ENCODE measurements at places on chromosomes 6 and 20.

- no peak for DNase-seq
Measured at GRCh38 chr6:116545651-116546050, at the start of gene TRAPPC3L. Gene TRAPPC3L (minus strand): TSS chr6:116545684. CDS start chr6:116545514, 170 bp downstream.

- DNase-seq: no peak
Measured at GRCh38 chr6:8029243-8029870, 34.8 kb downstream of the BLOC1S5 start.

- DNase-seq: no peak
Measured at GRCh38 chr6:168660400-168660945, 219.5 kb downstream of the SMOC2 start.

DNA sequence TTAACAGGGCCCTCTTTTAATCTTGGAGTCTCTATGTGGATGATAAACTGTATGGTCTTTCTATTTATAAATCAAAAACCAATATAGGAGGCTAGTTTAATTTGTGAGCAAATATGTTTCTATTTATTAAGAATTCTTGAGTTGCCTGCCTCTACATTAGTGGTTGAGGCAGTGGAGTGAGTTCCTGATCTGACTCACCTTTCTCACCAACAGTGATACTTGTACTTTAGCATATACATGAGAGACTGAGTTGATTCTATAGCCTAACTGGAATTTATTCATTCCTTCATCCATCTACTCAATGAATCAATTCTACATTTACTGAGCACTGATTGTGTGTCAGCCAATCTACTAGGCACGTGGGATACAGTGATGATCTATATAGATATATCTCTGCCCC, 126.9 kb downstream of the TRMT11 start:
- DNase-seq: peak; percentile 19

DNA sequence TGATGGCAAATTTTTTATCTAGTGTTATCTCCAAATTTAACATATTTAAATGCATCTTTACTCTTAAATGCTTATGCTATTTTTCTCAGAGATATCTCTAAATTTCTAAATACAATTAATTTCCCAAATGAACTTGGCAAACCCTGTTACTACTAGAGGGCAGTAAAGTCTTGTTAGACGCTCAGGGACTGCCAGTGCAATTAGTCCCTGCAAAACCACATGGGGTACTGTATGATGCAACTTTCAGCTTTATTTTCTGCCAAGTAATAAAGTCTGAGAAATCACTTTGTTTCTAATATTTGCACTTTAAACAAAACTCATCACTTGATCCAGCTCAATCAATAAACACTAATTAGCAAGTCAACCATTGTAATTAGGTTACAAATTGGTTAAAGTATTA, 76.0 kb upstream of the ADGRB3 start:
- no peak for DNase-seq

GRCh38 chr6:36605560-36606391, 11.6 kb downstream of the SRSF3 start:
- no peak for DNase-seq

DNA sequence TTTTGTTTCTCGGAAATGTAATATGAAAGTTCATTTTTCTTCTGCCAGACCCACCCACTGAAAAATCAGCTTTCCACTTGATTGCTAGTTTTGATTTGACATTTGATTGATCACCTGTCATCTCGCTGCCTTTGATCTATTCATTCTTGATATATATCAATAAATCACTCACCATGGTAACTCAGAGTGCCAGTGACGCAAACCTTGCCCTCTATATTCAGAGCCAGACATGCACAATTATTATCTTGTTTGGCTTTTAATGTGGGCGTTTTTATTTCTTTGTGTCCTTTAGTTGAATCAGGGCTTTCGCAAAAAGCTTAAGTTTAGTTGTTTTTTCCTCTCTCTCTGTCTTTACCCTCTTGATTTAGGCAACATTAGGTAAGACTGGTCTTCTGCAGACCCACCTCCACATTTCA, 2.0 kb downstream of the TSHZ2 start:
- peak; percentile 79 for DNase-seq

DNA sequence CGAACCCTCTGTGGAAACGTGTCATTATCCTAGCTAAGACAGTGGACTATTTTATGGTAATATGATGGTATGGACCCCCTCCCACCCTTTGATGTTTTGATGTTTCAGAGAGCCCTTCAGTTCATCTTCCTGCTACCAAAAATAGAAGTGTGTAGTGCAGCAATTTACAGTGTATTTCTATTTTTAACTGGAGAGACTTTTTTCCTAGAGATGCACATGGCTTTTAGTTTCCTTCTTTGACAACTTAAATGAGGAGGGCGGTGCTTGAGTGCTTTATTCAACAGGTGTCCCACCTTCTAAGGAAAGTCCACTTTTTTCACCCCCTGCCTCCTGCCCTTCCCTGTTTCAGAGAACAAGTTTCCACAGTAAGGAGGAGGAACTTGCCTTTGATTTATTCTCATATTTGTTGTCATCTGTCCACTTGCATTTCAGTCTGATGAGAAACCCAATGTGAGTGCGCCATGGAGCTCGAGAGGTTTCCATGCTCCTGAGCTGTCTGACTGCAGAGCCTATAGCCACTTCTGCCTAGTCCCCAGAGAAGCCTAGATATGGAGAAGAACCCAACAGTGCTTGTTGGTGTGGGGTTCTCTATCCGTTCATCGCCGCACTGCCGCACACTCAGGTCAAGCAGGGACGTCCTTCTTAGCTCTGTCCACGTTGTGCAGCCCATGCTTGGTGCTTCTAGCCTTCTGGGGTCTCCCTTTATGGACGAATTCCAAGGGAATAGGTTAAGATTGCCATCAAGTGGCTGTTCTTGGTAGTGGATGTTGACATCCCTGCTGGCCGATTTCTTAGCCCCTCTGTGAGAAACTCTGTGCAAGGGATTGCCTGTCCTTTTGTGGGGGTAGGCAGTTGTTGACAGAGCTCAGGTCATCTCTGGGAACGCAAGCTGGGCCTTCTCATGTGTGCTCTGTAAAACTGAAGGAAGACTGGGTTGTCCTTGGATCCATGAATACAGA, 144.2 kb downstream of the JARID2 start:
- DNase-seq: no peak

DNA sequence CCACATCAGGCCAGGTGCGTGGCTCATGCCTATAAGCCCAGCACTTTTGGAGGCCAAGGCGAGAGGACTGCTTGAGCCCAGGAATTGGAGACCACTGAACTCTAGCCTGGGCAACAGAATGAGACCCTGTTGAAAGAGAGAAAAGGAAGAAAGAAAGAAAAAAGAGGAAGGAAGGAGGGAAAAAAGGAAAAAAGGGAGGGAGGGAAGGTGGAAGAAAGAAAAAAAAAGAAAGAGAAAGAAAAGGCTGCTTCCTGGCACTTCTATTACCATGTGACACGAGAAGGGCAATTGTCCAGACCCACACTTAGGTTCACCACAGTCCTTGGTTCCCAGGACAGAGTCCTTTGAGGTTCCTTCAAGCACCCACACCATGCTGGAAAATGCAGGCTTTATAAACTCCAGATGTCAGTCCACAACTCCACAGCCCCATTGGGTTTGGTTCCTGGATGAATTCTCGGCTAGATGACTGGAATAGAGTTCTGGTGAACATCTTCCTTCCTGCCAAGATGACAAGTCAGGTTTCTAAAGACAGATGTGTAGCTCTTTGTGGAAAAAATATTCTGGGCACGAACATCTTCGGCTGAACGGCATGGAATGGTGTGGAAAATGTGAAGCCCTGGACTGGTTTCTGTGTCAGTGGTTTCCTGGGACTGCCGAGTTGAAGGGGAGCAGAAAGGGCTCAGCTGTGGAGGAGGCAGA, 32.5 kb downstream of the NT5E start:
- no peak for DNase-seq

- no peak for DNase-seq
Measured at GRCh38 chr6:110430236-110430635, 14.9 kb upstream of the DDO start.

DNA sequence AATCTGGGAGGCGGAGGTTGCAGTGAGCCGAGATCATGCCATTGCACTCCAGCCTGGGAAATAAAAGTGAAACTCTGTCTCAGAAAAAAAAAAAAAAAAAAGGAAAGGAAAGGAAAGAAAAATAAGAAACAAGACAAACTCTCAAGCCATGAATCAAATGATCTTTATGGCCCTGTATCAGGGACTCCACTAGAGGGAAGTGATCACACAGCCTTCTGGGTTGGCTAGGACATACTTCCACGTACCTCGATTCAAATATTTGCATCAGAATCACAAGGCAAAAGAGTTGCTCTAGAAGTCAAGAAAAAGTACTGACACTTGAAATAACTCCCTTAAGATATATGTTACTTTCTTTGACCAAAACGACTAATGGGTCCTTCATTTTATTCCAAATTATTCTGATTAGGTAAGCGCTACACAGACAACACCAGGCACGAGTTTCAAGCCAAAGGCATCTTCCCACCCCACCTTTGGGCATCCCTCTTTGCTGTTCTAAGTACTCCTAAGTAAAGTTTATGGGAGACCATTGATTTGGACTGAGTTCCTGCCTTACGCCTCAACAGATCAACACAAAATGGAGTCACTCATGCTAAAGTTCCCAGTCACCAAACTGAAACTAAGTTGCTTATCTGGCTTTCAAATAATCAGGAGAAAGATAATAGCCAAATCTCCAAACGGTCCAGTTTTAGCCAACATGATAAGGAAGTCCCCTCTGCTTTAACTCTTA, 77.5 kb upstream of the NT5E start:
- no peak for DNase-seq

DNA sequence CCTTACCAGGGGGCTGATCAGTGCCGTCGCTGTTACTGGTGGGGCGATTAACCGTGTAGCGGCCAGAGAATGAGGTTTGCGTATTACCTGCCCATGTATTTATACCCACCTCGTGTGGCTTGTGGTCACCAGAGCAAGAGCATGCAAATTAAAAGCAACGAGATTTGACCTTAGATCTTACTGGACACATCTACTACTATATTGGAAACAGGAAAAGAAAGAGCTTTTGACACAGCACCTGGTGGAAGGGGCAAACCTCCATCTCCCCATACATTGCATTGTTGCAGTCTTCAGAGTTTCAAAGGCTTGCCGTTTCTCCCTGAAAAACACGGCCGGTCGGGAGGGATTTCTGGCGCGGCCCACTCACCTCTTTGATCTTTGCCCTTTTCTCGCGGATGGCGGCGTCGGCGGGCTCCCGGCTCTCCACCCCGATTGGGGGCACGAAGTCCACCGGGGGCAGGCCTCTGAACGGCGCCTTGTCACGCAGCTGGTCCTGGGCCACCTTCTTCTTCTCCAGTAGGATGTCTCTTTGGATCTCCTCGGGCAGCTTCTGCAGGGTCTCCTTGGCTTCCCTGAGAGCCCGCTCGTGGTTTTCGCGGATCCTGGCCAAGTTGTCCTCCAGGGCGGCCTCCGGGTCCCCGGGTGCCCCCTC, 1.3 kb downstream of the MAN1A1 start:
- DNase-seq: no peak

DNA sequence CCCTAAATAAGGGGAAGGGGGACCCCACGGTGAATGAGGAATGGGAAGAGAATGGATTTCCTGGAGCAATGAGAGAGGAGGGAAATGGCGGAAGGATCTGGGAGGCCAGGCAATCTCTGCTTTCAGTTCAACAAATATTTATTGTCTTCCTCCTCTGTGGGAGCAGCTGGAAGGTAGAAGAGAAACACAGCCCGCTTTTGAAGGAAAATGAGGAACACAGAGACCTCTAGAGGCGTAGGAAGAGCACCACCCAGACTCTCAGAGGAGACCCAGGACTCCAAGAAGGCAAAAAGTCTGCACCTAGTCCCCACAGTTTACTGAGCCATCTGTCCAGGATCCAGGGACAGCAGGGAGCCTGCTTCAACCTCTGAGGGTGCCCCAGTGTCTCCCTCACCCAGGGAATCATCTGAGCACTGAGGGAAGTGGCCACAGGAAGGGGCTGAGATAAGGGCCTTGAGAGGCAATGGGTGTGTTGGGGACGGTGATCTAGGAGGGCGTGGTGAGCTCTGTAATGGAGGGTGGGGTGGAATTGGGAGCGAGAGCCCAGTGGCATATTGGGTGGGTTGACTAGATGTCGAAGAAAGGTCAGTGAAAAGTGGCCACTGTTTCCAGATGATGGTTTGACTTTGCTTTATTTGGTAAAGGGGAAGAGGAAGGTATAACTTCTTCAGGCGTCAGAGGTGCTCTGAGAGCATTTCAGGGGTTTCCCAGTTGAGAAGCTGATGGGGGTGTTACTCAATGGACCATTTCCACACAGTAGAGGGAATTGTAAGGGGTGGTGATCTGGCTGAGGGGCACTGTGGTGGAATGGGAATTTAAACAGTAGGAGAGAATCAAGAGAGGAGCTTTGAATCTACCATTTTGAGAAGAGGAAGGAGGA, 610 bp downstream of the PSORS1C1 start:
- DNase-seq: no peak

- DNase-seq: no peak
Measured at GRCh38 chr20:63527184-63527583, 6.6 kb downstream of the PPDPF start.

DNA sequence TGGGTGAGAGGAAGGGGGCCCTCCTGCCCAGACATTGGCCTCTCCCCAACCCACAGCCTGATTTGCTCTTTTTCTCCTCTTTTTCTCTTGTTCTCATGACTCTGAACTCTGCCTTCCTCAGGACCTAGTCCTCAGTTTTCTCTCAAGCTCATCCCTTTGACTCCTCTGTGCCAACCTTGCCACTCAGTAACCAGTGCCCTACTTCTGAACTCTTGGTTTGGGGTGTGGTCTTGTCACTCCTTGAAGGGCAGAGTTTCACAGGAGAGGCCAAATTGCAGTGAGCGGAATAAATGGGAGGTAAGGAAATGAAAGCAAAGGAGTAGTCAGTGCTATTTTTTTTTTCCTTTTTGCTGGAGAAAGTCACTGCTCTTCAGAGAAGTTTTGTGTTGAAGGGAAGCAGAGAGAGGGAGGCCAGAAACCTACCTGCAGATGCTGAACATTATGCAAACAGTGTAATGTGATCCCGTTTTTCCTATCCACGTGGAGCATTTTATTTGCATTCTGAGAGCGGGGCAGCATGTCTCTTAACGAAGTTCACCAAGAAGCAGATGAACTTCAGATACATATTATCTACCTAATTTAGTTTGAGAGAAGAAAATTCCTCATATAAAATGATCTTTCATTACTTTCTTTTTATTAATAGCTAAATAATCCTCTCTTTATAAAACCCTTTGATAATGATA, 26.9 kb downstream of the CFAP61 start:
- no peak for DNase-seq

- DNase-seq: no peak
Measured at GRCh38 chr20:18669241-18670019, 81.6 kb downstream of the DTD1 start.

DNA sequence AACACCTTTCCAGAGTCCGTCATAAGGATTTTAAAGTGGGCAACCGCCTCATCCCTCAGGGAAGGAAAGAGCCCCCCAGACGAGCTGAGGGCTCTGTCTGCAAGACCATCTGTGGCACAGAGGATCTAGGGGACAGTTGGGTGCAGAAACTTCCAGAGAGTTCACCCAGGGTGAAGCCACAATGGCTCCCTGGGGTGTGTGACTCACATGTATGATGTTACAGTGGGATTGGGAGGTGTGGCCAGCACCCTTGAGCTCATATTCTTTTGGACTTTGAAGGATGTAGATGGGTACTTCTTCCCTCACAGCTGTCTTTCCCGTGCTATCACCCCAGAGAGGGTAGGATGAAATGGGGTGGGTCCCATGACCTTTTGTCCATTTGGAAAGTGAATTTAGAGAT, 95.5 kb downstream of the NCR2 start:
- no peak for DNase-seq

GRCh38 chr20:58715801-58716475, 23.3 kb downstream of the NPEPL1 start:
- DNase-seq: no peak

All from activated CD4-positive, alpha-beta T cell treated with anti-CD3 and anti-CD28 coated beads, Interleukin-2, amount 50 U/mL, for 16 hours (primary cell).